ENCODE measurements at places on chromosomes 4 and X.

DNA sequence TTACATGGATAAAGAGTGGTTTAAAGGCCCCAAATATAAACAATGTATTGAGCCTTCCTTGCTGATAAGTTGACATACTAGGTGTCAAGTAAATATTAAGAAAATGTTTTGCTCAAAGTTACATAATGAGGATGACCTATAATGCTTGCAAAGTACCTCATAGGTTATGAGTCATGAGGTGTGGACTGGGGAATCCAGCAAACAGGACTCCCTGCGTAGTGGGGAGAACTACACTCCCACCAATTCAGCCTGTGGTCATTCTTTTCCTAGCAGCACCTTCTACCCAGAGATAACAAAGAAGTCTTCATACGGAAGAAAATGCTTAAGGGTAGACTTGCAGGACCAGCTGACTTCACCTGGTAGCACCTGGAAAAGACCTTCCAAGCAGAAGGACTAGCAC lies 418.9 kb upstream of the CPEB2 start:
- DNase-seq: no peak

- DNase-seq: no peak
These were observed 6.6 kb upstream of the TMEM128 start for GRCh38 chr4:4254666-4255065.

DNA sequence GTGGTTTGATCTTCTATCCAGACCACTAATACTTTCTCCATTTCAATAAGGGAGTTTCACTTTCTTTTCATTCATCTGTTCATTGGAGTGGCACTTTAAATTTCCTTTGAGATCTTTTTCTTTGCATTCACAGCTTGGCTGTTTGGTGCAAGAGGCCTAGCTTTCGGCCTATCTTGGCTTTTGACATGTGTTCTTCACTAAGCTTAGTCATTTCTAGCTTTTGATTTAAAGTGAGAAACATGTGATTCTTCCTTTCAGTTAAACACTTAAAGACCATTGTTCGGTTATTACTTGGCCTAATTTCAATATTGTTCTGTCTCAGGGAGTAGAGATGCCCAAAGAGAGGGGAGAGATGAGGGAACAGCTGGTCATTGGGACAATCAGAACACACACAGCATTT lies 24.3 kb downstream of the CXCL13 start:
- DNase-seq: peak; percentile 88

- DNase-seq: no peak
These were observed 9.2 kb downstream of the WDR1 start for GRCh38 chr4:10107111-10108091.

DNA sequence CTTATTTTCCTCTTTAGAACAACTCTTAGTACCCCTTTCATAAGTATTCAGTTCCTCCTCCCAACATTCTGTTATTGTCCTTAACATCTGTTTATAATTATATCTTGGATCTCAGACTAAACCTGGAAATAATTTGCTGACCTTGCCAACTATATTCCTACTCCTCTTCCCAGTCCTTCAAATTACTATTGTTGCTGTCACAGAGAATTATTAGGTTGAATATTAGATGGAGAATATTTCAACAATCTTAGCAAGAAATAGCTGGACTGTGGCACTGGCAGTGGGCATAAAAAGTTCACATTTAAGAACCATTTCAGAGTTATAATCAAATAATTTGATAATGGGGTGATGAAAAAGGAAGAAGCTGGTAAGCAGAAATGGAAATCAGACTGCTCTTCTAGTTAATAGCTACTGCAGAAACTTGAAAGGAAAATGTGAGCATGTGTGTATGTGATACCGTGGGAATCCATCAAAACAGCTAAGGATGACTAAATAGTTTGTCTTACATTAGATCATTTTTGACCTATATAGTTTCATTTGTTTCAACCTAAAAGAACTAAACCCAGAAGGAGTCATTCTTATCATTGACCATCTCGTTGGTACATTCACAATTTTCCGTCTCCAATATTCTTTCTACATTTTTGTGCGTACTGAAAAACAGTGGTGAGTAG lies 43.3 kb upstream of the PRDM8 start:
- no peak for DNase-seq

DNA sequence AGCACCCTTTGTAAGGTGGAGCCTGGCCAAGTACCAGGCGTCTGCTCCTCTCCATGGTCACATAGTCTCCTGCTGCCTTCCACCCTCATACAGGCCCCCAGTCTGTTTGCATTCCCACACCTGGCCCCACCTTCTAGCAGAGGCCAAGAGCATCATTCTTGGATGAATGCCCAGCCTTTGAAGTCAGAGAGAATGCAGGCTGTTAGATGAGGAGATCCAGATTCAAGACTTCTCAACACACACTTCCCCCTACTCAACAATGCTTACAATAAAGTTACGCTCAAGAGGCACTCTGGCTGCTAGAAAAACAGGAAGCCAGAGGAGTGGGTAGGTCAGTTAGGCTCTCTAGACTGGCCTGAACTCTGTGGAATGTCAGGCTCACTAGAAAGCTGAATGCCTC lies 43.3 kb downstream of the SHROOM4 start:
- no peak for DNase-seq

Data from activated CD4-positive, alpha-beta T cell treated with anti-CD3 and anti-CD28 coated beads, Interleukin-2, amount 50 U/mL, for 16 hours (primary cell).